ENCODE measurements at places on chromosomes 5 and 9. TPM values are rescaled to one million over a fixed set of nuclear protein-coding genes. Genes with fewer than 3 reads are reported as not detected.

DNA sequence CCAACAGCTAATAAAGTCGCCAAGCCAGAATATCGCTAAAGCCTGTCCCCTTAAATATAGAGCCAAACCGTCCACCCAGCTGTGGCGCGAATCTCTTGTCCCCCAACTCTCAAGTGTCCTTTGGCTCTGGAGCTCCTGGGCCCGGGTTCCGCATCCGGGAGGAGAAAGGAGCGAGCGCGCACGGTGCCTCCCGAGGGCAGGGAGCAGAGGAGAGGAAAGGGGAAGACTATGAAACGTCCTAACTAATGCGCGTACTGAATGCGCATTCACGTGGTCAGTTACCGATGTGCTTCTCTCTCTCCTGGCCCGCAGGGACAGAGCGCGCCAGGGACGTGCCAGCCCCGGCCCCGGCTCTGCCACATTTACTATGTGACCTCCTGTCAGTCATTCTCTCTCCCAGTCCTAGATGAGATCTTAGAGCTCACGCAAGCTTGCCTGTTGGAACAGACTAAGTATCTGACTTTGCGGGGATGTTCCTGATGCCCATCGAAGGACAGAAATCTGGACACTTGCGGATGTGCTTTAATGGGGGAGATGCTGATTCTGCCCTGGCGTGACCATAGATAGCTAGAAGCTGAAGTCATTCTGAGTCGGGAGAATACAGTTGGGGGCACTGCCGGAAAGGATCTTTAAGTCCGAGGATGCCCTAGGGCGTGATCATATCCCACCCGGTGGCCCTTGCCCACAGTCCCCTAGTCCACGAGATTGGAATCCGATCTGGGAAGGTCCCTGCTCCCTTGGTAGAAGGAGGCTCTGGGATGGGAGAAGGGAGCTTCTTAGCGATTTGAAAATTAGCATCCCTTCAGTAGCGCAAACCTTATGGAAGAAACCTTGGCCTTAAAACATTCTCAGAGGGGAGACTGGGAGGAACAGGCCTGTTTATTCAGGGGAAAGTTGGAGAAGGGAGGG is 5.7 kb upstream of the EBF1 start:
- DNase-seq, result no peak

GRCh38 chr5:42605490-42605889 is 151.1 kb upstream of the CCDC152 start:
- no peak for DNase-seq

DNA sequence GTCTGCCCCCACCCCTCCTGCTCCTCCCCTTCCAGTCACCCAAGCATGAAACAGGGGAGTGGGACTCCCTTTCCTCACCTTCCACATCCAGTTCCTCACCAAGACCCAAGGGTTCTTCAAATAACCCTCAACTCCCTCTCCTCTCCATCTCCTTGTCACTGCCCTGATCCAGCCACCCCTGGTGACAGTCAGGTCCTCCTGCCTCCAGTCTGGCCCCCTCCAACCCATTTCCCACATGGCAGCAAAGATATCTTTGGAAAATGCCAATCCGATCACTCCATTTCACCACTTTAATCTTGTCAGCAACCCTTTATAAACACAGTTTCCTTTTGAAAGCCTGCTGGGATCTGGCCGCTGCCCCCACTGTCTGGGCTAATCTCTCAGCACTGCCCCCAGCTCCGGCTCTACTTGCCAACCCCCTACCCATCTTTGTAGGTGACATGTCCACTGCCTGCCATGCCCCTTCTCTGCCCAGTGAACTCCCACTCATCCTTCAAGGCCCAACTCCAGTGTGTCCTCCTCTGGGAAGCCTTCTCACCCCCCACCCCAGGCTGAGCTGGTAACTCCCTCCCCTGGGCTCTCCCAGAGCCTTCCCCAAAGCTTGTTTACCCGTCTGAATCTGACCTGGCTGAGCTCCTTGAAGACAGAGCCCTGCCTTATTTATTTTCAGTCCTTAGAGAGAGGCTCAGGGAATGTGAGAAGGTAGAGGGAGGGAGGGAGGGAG is 781 bp upstream of the MYOZ3 start:
- DNase-seq, result peak; percentile 18

DNA sequence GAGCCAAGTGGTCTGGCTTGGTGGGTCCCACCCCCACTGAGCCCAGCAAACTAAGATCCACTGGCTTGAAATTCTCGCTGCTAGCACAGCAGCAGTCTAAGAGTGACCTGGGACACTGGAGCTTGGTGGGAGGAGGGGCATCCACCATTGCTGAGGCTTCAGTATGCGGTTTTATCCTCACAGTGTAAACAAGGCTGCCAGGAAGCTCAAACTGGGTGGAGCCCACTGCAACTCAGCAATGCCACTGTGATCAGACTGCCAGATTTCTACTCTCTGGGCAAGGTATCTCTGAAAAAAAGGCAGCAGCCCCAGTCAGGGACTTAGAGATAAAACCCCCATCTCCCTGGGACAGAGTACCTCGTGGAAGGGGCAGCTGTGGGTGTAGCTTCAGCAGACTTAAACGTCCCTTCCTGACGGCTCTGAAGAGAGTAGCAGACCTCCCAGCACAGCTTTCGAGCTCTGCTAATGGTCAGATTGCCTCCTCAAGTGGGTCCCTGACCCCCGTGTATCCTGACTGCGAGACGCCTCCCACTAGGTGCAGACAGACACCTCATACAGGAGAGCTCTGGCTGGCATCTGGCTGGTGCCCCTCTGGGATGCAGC is 18.2 kb upstream of the STK32A start:
- no peak for DNase-seq

DNA sequence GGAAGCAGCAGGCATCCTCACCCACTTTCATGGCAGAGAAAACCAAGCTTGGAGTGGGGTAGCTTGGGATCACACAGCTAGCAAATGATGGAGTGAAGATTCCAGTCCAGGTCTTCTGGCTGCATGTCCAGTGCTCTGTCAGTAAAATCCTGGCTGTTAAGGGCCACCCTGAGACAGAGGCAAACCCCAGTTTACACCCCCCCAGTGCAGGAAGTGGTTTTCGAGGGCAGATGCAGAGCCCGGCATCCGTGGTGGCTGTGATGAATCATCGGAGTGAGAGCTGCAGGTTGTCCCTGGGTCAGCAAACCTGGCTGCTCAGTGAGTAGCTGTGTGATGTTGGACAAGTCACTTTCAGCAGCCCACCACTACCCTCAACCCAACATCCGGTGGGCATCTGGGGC is 115.4 kb downstream of the RGS3 start:
- DNase-seq, result no peak

DNA sequence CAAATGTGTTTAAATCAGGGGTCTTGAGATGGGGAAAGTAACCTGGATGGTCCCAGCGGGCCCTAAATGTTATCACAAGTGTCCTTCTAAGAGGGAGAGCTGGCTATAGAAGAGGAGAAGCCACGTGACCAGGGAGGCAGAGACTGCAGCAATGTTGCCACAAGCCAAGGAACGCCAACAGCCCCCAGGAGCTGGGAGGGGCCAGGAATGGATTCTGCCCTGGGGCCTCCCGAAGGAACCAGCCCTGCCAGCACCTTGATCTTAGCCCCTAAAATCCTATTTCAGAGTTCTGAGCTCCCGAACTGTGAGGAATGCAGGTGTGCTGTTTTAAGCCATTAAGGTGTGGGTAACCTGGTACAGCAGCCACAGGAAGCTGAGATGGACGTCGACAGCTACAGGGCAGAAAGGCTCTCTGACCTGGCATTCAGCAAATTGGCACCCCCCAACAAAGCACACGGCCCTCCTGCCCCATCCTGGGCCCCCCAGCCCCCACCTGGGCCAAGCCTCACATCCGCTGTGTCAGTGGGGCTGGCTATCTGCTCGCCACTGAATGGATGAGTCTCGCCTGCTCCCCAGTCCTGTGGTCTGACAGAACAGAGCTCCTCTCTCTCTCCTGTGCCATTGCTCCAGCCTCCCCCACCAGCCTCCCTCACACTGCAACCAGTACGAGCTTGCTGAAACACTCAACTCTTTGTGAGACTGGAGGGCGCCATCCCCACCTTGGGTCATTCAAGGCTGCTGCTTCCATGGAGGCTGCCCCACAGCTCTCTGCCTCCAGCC is 78.8 kb downstream of the ADAMTS2 start:
- DNase-seq, result no peak

GRCh38 chr5:41621420-41621819 is 111.0 kb upstream of the PLCXD3 start:
- DNase-seq, result no peak

GRCh38 chr9:36040271-36040925 is 3.7 kb downstream of the RECK start:
- DNase-seq, result no peak

- no peak for DNase-seq
Observed at GRCh38 chr5:133269691-133270090, 217.9 kb downstream of the HSPA4 start.

GRCh38 chr5:72501488-72501887 is 5.7 kb downstream of the ZNF366 start:
- no peak for DNase-seq

DNA sequence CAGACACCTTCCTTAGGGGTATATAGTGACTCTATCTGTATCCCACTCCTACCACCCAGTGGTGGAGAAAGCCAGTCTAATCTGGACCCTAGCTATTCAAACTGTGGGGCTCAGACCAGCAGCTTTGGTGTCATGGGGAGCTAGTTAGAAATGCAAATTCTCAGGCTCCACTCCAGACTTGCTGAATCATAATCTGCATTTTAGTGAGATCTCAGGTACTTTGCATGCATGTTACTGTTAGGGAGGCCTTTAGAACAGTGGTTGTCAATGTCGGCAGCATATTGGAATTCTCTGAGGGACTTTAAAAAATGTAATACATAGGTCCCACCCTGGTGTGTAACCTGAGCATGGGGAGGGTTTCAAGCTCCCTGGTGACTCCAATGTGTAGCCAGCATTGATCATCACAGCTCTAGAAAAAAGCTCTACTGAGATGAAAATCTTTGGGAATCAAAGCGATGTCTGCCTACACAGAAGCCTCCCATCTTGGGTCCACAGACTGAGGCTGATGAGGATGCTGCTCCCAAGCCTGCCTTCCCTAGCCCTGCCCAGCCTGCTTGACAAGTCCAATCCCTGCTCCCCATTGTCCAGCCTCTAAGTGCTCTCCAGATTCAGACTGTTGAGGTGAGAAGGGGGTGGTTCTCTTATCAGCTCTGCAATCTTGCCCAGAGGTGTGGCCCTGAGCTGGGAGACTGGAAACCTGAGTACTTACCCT is 11.9 kb upstream of the GM2A start:
- no peak for DNase-seq

GRCh38 chr9:108142504-108143201 is 653.1 kb upstream of the KLF4 start:
- DNase-seq, result peak; percentile 96

CCL27 gene
- not detected for total RNA-seq

RARS1 gene
- total RNA-seq, result 62.8 TPM

Measured in kidney (tissue), 22 donors.